ACHN (cell line): ENCODE measurements at places on chromosomes 7 and 10.

DNA sequence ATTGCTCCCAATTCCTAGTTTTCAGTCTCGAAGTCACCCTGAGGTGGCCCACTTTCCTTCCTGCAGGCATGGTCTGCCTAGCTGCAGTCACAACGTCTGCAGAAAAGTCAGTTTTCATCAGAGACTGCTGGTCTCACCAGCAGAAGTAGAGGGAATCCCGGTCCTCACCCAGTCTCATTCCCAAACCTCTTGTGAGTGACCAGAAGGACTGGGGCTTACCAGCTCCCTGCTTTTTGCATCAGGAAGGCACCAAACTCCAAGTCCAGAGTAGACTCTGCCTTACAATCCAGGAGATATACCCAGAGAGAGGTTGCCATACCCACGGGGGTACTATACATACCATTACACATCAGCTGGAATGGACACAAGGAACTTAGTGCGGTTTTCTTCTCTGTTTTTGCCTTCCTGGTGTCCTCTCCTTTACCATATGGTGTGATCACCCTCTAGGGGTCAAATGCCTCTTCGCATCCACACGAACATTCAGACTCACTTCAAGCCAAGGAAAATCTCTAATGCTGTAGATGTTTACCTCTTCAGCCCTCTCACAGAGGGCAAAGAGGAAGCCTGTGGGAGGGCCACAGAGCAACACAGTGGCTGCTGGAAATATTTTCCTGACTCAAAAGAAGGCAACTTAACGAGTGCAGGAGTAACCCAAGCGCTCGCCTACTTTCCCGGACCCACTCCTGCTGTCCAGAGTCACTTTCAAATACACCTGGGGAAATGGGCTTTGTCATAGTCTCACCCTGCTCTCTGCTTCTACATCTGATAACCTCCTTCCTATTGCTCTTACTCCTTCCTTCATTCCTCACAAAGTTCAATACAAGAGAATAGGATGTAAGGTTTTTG is 220.9 kb downstream of the C7orf25 start:
- peak; percentile 54 for DNase-seq

DNA sequence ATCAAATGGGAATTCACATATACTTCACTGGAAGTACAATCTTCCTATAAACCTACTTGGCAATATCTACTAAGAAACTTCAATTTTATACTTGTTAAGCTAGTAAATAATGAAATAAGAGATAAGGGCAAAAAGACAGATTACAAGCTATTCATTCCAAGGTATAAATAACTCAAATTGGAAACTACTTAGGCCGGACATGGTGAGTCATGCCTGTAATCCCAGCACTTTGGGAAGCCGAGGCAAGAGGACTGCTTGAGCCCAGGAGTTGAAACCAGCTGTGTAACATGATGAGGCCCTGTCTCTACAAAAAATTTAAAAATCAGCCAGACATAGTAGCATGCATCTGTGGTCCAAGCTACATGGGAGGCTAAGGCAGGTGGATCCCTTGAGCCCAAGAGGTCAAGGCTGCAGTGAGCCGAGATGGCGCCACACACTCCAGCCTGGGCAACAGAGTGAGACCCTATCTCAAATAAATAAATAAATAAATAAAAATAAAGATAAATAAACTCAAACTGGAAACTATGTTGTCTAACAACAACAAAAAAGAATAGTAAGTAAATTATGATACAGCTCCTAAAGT is 37.6 kb downstream of the ARHGAP21 start:
- no peak for DNase-seq

GRCh38 chr7:131321656-131322055 is 6.0 kb upstream of the MKLN1 start:
- DNase-seq, result no peak

DNA sequence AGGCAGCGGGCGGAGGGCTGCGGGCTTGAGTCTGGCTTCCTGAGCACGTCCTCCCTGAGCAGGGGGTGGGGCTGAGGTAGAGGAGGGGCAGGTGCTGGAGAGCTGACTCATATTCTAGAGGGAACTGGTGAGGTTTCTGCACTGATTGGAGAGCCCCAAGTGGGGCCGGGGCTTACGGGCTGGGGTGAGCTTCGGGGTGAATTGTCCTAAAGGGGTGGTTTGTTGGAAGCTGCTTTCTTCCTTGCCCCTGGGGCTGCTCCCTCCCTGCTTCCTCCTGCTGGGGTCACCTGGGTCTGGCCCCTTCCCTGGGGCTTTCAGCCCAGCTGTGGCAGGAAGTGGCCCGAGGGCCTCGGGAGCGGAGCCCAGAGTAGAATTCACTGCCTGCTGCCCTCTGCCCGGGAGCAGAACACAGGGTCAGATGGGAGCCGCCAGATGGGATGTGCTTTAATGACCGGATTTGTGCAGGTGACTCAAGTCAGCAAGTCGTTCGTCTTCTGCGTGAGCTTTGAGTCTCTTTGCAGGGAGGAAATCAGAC is 48.6 kb downstream of the FAM20C start:
- no peak for DNase-seq

DNA sequence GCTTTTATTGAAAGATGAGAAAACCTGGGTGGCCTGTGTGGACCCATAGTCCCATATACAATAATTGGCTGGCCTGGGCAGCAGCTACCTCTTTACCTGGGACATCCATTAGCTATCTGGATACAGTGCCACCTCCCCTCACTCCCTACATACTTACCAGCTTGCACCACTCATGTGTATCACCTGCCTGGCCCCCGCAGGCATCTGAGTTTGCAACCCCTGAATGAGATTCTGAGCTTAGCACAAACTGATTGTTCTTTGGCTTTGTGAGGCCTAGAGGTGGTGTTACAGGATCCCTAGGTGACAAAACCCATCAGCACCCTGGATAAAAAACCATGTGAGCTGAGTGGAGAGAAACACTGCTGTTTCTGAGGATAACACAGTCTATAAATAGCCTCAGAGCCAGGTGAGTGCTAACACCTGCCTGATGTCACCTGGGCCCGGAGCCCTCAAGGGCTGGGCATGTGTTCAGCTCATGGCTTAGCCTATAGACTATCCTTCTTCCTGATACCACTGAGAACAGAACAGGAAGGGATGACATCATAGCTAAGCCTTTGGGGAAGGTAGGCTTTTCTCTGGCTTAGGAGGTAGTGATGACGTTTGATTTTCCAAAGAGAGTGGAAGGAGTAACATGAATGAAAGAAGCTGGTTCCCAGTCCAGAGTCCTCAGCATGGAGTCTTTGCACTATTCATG is 2.6 kb upstream of the PPIF start:
- no peak for DNase-seq

GRCh38 chr7:26534649-26535482 is 243.2 kb downstream of the SNX10 start:
- no peak for DNase-seq

GRCh38 chr7:38518541-38518940 is 112.6 kb downstream of the AMPH start:
- DNase-seq, result no peak

DNA sequence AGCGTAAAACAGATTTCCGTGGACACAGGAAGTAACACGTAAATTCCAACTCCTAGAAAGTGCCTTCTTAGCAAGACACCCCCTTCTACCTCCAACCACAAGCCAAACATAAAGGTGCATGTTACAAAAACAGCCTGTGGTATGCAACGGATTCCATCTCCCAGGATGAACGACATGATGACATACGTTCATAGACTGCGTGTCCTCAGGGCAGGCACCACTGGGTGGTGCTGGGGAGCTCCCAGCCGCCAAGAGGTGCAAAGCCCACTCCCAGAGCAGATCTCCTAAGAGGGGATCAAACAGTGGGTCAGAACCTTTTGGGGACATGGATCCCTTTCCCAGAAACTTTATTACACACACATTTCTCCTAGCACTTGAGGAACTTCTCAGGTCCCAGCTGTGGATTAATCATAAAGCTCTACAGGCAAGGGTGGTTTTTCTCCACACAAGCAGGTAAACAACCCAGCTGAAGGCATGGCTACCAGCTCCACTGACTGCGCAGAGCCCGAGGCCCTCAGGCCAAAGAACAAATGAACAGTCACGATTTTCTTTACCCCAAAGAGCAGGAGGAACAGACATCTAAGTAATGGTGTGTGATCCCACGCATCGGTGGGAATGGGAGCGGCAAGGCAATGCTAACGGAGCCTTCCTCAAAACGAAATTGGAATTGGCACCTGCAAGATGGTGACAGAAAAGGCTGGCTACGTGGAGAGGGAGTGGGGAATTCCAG is 13.8 kb downstream of the PSAP start:
- peak; percentile 41 for DNase-seq

DNA sequence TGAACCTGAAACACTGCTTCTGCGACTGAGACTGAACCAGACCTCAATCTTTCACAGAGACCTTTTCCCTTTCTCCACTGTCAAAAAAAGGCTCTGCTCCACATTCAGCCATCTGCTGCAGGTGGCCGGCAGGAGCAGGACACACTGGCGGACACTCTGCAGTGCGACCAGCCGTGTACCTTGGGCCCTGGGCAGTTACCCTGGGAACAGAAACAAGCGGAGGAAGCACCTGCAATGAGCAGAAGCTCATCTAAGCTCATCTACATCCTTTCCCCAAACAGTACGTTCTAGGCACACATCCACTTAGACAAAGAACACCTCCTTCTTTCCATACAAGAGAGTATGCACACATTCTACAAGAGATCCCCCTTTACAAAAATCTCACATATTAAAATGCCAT is 22.8 kb downstream of the VOPP1 start:
- DNase-seq, result no peak

DNA sequence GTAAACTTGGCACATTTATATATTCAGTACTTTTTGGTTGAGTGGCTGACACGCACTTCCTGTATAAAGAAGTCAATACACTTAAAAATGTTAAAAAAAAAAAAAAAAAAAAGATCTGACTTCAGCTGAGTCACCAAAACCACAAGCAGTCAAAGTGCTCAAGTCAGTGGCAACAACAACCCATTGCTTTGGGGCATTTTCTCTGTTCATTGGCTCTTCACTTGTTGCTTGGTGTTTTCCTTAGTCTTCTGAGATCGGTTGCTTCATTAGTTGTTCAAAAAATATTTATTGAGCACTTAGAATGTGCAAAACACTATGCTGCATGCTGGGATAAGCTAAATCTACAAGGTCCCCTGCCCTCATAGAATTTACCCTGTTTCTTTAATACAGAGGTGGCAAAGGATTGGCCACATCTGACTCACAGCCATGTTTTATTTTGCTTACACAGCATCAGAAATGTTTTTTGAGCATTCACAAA is 63.7 kb downstream of the ZNRF2 start:
- peak; percentile 91 for DNase-seq

DNA sequence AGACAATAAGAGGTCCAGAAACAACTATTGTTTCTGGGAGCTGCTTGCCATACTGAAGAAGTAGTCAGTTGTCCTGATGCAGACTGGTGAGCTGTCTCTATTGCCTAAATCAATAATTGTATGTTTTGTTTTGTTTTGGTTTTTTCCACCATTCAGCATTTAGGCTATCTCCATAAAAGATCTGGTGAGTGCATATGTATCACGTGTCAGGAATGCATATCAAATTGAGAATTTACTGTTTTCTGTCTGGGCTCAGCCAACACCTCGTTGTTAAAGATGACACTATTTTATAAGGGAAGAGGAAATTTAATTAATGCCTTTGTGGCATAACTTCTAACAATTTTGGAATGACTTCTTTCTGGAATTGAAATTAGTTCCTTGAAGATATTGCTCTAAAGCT is 66.2 kb downstream of the SORCS1 start:
- DNase-seq, result no peak

DNA sequence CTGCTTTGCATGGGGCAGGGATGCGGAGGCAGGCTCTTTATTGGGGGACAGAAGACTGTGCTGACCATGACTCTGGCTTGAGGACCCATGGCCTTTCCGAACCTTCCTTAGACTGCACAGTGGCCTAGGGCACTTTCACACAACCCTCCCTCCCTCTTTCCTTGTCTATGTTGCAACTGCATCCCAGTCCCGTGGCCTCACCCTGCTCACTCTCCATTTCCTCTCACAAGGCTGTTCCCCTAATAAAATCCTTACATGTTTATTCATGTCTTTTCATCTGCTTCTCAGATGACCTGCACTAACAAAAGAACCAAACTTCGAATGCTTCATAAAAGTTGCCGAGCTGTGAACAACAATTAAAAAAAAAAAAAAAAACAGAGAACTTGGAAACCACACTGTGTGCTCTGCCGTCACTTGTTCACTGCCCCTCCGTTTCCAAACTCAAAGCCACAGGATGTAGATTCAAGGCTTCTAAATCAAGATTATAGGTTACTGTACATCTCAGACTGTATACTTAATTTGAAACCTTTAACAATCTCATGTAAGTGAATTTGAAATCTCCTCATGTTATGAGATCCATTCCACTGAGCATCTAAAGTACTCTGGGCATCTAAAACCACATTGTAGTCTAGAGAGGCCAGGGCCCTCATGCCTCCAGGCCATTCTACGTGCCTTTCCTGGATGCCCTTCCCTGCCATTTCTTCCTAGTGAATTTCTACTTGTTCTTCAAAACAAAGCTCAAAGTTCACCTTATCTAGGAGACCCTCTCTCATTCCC is 265.9 kb downstream of the SNX13 start:
- no peak for DNase-seq

- no peak for DNase-seq
These were observed 64.0 kb downstream of the BBS9 start for GRCh38 chr7:33193308-33193864.

- DNase-seq, result no peak
These were observed 30.6 kb downstream of the MAPK8 start for GRCh38 chr10:48336978-48337599.

DNA sequence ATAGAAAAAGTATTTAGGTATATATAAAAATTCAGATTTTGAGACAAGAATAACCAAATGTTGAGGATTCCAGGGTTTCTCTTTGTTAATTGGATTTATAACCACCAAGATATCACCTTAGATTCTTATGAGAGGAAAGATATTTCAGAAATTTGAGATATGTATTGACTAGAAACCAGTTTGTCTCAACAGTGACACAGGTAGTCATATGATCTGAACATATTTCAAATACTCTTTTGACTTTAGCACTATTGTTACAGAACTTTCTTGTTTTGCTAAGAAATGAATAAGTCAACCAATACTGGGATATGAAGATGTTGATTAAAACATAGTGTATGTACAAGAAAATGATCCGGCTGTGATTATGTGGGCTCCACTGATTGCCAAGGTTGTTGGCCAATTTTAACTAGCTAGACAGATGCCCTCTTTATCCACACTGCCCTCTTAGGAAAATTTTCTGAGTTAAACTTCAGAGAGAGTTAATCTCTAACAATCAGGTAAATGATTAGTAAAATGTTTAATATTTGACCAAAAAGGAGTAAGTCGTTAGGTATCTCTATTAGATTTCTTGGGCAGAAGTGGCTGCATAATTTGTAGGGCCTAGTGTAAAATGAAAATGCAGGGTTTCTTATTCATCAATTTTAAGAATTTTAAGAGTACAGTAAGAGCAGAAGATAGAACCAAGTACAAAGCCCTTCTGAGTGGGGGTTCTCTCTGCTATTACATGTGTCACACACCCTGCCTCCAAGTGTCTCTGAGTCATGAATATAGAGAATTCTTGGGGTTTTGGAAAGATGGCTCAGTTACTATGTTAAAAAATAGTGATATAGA is 376.0 kb downstream of the TFEC start:
- DNase-seq, result peak; percentile 88

- DNase-seq, result no peak
These were observed 47.5 kb downstream of the USP6NL start for GRCh38 chr10:11563936-11564335.
